Brain (organoid and tissue), 16 donors: ENCODE measurements at places on chromosomes 1 and 21. TPM values are rescaled to one million over a fixed set of nuclear protein-coding genes. Genes with fewer than 3 reads are reported as not detected.
A peak's percentile ranks its signal among the peaks of the same experiment; 100 is the strongest.

Gene S100A5
- polyA plus RNA-seq, result not detected

- DNase-seq, result no peak
These were observed 318.2 kb downstream of the NEGR1 start for GRCh38 chr1:71964188-71964587.

DNA sequence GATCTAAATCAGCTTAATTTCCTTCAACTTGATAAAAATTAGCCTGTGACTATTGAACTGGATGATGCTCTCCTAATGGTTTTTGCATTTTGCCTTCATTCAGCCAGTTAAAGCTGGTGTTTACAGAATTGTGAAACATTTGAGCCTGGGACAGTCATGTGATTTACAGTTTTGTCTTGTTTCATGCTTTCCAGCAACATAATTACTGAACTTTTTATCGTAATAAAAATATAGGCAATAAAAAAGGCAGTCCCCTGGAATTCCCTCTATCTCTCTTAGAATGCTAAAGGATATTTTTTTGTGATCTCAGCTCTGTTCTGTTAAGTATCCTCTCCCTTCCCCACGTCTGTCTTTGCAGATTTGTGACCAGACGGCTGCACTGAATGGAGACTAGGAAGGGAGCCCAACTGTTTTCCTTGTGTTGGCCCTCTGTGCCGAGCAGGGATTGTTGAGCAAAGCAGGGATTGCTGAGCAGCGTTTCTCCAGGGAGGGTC lies 70.3 kb upstream of the RGL1 start:
- peak; percentile 97 for DNase-seq

- no peak for DNase-seq
These were observed 109.2 kb downstream of the FAM78B start for GRCh38 chr1:166057650-166058049.

GRCh38 chr1:181131255-181131941 lies 42.9 kb downstream of the IER5 start:
- no peak for DNase-seq

GRCh38 chr1:1623631-1624442 lies 8.1 kb upstream of the MMP23B start:
- no peak for DNase-seq

GRCh38 chr1:13808729-13809131 lies 108.7 kb downstream of the PRDM2 start:
- no peak for DNase-seq

Gene LMX1A
- polyA plus RNA-seq, result not detected
